ENCODE measurements at places on chromosomes 6 and 20.

- no peak for DNase-seq
Observed at GRCh38 chr6:7692453-7692784, 33.5 kb upstream of the BMP6 start.

DNA sequence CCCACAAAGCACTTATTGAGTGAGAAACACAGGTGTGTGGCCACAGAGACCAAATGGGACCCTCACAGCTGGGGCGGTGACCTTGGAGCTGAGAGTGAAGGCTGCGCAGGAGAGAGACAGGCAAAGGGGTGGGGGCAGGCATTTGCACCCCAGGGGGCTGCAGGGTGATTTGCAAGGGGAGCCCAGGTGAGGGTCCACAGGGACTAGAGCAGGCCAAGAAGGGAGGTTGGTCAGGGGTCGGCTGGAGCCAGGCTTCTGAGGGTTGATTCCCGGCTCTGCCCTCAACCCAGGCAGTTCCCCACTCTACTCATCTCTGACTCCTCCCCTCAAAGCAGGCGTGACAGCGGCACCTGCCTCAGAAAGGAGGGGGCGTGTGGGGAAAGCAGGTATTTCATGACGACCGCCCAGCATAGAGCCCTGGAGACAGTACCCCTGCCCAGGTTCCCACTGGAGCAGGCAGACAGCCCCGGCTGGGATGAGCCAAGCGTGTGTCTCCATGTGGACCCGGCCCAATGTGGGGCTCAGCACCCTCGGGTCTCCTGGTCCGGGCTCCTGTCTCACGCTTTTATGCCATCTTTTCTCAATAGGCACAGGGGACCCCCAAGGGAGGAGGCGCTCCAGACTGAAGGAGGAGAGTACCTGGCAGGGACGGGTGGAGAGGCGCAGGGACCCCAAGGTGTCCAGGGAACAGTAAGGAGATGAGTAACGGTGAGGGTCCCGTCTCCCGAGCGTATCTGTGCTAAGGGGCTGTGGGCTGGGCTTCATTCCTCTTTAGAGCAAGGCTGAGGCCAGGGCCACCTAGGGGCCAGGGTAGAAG lies 3.1 kb upstream of the MRGBP start:
- no peak for DNase-seq

DNA sequence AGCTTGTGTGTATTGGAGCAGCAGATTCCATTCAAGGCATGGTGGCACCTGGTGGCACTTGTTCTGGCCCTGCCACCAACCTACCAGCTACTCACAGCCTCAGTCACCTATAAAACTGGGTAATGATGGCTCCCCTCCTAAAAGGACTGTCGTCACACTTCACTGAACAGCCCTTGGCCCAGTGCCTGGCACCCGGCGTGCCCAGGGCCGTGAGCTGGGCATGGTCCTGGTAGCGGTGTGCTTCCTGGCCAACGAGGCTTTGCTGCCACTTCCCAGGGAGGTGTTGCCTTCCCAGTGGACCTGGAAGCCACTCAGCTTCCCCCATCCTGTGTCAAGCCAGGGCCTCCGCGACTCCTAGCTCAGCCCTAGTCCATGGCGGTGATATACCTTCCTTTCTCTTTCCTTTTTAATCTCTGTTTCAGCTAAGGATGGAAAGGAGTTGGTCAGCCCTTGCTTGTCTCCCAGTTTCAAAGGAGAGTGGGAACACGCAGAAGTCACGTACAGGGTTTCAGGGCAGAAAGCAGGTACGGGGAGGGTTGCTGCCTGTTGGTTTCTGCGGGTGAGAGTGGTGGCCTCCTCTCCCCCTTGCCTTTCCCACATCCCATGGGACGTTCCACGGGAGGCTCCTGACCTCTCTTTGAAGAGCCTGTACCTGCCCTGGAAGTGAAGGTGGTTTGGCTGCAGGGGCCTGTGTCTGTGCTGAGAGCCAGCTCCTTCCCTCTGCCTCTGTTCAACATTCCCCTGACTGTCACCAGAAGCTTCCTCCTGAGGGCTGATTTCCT lies 25.5 kb downstream of the ENTPD6 start:
- no peak for DNase-seq

DNA sequence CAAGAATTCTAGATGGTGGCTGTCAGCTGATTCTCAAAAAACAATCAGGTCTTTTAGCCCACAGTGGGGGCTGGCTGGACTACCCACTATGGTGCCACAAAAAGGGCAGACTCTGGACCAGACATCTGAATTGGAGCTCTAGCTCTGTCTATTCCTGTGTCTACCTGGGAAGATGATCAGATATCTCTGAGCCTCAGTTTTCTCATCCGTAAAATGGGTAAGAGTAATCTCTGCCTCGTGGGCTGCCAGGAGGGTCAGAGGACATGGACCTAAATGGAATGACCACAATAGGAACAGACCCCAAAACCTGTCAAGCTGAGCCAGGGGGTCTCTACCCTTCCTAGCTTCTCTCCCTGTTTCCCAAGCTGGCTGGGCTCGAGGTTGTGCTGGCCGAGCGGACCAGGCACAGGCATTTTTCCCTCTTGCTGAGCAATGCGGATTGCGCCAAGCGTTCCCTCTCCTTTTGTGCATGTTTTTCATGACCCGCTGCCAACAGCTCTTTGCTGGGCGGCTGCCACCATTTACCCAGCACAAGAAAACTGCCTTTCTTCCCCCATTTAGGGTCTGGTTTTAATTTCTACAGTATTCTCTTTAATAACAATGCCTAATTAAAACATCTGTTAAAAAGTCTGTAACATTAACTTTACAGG lies 74.7 kb upstream of the MAFB start:
- no peak for DNase-seq

- no peak for DNase-seq
Observed at GRCh38 chr20:22563062-22563965, 21.1 kb downstream of the FOXA2 start.

- DNase-seq: peak; percentile 52
Observed at GRCh38 chr20:62772990-62773844, 23.1 kb upstream of the MRGBP start.

GRCh38 chr6:20900389-20901160 lies 366.3 kb downstream of the CDKAL1 start:
- DNase-seq: no peak

GRCh38 chr6:168428052-168428826 lies 12.7 kb upstream of the SMOC2 start:
- DNase-seq: no peak

DNA sequence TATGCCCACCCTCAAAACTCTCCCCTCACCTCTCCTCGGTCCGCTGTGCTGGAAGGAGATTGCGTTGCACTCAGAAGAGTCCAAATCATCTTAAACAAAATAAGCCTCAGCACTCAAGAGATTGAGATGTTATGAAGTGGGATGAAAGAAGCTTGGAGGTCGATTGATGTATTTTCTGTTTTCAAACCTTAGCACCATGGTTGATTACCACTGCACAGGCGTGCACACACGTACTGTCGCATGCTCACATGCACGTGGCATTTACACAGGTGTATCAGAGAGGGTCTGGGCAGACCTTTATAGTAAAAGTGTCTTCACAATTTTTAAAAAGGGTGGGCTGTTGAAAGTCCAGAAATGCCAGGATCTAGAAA lies 612 bp upstream of the AGPAT4 start:
- DNase-seq: no peak

GRCh38 chr6:22253955-22254655 lies 42.7 kb downstream of the PRL start:
- DNase-seq: no peak
